Small intestine (tissue), 16 donors: ENCODE measurements at places on chromosomes 4 and X.

DNA sequence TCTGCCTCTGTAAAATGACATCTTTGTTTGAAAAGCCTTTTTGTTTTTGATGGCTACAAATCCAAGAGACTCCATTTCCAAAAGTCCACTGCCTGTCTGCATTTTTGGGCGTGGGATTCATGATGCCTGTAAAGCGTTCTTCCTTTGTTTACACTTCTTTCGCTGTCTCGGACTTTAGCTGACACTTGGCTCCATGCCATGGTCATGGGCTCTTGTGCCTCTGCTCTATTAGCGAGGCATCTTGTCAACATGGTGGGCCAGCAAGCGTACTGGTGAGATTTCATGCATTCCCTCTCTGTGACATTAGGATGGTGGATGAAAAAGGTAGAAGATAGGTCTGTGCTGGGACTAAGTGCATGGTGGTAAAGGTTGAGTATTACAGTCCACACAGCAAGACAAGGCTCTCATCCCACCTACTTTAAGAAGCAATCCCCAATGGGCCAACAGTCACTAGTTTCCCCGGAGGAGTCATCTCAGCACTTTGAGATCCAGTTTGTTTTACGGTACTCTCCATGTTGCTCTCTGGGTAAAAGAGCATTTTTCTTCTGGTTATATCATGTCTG, 298.2 kb upstream of the KLF3 start:
- DNase-seq, result no peak

DNA sequence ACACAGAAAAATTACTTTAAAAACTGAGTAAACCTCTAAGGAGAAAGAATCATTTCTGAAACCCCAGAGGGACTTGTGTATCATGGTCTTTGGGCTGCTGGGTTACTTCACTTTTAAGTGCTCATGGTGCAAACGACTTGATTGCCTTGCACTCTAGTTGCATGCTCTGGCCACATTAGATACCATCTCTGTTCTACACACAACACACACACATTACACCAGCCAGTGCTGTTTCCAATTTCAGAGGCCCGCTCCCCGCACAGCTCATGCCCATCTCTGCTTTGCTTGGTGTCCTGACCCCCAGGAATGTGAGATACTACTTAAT, 2.1 kb downstream of the PPP3CA start:
- no peak for DNase-seq

- no peak for DNase-seq
These were observed 388.0 kb upstream of the GALNT7 start for GRCh38 chr4:172780566-172781081.

- DNase-seq, result no peak
These were observed 29.9 kb downstream of the BOD1L1 start for GRCh38 chr4:13597604-13598003.

GRCh38 chr4:141047228-141047884, 85.9 kb downstream of the RNF150 start:
- no peak for DNase-seq

DNA sequence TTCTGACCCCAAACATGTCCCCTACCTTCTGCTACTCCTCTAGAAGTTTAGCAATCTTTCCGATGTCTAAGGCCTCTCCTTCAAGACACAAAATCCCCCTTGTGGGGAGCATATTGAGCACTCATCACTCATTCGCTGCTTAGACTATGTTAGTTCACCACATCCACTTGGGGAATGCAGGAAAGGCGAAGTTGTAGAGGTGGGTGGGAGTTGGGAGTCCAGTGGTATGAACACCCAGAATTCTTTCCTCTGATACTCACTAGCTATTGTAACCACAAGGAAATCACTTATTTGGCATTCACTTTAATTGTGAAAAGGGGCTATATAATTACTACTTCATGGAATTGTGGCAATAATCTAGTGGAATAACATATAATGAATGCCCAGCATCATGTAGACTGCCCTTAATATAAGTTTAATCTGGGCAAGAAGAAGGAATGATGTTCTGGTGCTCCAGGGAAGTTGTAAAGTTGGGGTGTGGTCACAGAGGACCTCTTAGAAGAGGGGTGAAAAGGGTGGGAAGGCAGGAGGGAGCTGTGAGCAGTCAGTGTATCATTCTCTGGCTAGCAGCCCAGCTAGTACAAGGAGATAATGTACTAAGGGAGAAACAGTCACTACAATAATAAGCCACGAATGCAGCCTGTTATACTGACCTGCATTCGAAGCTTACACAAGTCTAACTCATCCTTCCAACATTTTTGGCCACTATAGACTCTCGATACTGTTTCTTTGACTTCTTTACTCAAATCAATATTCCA, 468.2 kb upstream of the DIPK2B start:
- no peak for DNase-seq

DNA sequence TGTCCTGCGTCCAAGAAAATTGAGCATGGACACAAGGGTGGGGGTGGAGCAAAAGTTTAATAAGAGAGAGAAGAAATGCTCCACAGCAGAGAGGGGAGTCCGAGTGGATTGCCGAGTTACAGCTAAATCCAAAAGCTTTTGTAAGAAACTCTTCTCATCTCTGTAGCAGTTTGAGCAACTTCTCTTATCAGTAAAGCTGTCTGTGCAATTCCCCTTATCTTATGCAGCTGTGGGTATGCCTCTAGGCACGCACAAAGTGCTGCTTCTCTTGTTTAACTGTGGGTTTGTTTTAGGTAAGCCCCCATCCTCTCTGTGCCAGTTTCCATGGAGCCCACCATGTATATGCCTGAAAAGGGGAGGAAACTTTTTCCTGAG, 44.8 kb downstream of the HMGB2 start:
- DNase-seq, result peak; percentile 15

- DNase-seq, result no peak
These were observed 4.8 kb downstream of the FLNA start for GRCh38 chrX:154369449-154370299.

DNA sequence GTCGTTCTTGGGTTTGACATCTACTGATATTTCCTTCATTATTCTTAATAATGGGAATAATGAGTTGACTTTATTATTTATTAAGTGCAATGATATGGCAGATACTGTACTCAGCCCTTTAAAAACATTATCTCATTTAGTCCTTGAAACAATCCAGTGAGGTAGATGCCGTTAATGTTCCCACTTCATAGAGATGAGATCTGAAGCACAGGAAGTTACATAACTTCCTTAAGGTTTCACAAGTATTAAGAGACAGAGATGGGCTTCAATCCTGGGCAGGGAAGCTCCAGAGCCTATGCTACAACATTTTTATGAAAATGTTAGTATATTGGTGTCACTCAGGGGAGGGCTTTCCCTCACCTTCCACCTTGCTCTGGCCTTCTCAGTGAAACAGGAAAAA, 9.7 kb upstream of the KLHL13 start:
- DNase-seq, result no peak

- DNase-seq, result no peak
These were observed 1066.9 kb upstream of the TENM3 start for GRCh38 chr4:181176306-181176705.

DNA sequence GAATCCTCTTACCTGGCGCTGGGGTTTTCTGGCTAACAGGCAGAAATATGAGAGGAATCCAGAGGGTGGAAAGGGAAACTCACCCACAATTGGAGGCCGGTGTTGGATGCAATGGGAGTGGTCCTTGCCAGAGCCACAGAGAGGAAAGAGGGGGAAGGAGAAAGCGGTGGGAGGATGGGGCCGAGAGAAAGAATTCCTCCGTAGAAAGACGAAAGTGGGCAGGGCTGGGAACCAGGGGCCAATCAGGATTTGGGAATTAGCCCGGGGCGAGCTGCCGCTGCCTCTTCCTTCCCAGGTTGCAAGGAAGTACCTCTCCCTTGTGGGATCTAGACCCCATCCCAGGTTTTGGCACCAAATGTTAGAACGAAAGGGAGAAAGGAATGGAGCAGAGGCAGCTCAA, 83.1 kb upstream of the SPIN4 start:
- no peak for DNase-seq

- no peak for DNase-seq
These were observed 197.5 kb downstream of the CCNG2 start for GRCh38 chr4:77354550-77354949.

DNA sequence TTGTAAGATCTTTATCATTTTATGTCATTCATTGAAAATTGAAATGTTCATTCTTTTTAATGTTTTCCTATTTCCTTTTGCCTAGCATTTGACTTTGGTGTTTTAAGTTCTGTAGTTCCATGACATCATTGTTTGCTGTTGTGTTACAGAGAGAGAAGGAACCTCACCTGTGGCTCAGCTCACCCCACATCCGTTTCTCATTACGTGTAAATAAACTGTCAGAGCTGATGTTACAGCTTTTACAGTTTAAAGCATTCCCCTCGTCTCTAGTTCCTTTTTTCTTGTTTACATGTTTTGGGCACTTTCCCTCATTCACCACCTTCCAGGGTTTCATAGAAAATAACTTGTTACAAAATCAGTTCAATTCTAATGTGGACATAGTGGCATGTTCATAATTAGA, 137.2 kb downstream of the FNIP2 start:
- peak; percentile 19 for DNase-seq
